ENCODE measurements at places on chromosomes 3 and 15.

DNA sequence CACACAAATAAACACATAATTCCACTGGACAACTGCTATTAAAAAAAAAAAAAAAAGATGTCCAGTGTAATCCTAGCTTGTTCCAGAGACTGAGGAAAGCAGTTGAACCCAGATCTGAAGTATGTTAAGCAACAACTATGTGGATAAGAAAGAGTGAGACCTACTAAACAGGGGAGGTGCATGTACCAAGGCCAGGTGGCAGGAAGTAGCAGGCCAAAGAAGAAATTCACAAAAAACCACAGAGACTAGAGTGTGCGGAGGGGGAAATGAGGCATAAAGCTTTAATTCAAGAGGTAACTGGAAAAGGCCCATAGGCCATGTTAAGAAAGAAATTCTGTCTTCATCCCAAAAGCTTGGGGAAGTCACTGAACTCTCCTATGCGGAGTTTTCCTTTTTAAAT is 490.0 kb downstream of the NAALADL2 start:
- DNase-seq, result no peak

DNA sequence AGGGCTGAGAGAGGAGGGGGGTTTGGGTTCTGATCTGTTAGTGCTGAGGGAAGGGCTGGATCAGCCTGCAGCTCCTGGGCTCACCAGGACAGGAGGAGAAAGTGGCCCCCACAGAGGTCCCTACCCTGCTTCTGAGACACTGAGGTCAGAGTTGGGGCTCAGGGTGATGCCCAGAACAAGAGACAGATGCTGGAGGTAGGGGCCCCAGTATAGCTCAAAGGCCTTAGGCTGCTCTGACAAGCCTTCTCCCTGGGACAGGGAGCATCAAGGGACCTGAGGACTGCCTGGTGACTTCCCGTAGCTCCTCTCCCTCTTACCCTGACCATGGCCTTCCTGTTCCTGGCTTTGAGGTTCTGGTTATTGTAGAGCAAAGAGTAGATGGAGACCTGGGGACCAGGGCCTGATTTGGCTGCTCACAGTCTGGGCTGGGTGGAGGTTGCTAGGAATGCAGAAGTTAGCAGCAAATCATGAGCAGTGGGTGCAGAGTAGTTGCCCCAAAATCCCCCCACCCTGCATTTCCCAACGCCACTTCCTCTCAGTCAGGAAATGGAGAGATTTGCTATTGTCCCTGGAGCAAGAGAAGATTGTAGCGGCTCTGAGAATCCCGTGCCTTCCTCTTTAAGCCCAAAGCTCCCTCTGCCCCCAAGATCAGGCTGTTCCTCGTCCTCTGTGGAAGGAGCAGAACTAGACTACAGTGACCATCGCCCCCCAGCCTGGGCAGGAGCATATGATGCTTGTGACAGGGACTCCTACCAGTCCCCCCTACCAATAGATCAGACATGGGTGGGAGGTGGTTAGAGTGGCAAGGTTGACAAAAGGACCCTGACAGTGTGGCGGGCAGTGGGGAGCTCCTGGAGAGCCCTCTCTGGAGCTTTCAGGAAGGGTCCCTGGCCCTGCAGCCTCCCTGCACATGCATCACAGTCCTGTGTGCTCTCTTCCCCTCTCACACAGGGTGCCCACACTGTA is 47.4 kb upstream of the SEC22A start:
- no peak for DNase-seq

DNA sequence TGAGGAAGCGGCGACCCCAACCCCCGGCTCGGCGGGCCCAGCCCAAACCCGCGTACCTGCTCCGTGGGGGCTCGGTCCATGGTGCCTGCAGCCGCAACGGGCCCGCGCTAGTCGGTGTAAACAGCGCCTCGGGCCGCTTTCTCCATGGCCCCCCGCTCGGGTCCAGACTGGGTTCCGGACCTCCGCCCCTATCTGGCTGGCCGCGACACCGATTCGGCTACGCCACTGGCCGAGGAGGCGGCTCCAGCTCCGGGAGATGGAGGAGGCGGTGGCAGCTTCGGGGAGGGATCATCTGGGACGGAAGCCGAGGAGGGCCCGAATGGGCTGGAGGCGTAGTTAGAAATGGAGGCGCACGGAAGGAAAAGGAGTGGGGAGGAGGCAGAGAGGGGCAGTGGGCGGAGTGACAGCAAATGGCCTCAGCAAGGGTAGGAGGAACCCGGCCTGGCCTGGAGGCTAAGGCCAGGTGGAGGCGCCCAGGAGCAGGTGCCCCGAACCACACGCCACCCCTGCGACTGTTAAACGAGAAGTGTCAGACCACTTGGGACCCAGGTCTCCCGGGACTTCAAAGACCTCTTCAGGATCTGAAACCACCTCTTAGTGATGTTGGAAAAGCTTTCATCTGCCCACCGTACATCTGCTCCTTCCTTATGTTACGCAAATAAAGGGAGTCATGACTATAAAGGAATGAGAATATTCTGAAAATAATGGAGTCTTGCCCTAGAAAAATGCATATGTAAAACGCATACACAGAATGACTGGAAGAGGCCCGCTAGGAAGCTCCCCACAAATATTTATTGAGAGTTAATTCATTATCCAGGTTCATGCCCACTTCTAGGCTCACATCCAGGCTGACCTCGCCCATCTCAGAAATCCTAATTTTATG is at the start of gene SECISBP2L:
Gene SECISBP2L (minus strand): TSS at position 227 of the 883 bp plus-strand sequence. CDS start 147 bp downstream, at position 80.
- DNase-seq, result peak; percentile 94

DNA sequence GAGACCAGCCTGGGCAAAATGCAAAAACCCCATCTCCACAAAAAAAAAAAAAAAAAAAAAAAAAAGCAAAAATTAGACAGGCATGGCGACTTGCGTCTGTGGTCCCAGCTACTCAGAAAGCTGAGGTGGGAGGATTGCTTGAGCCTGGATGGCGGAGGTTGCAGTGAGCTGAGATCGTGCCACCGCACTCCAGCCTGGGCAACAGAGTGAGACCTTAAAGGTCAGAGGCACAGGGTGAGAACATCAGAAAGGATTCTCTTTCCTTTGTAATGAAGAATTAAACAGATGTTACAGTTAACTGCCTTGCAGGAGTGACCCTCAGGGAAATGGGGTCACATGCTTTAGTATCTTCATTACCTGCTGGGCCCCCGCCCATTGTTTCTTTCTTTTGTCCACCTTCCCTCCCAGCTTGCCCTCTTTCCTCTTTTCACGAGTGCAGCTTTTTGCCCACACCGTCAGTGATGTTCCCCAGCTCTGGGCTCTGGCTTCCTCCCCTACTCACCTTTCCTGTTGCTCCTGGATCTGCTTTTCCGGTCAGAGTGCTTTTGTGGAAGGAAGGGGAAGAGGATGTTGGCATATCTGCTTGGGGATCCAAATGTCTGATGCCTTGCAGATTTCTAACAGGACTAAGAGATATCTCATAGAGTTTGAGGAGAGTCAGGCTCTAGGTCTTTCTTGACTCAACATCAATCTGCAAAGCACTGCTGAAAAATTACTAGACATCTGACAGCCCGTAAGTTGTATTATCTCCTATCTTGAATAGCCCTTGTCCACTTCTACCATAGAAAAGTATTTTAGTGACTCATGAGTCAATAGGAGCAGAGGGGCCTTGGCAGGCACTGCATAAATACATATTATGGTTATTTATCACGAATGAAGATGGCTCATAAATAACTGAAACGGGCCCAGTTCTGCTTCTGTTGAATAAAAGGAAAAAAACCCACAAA is 35.6 kb upstream of the NDUFB4 start:
- DNase-seq, result peak; percentile 70

DNA sequence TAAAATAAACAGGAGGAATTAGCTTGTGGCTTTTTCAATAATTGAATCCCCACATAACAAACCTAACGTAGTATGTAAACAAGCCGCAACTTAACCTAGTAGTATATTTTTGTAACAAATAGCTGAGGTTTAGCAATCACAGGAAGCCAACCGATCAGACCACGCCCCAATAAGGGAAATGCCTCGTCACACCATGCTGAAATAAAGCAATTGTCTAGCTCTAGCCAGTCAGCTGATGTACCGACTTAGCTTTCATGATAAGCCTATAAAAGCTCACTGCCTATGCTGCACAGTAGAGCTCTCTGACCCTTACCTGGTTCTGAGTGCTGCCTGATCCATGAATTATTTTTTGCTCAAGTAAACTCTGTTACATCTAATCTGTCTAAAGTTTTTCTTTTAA is 208.9 kb downstream of the ROBO1 start:
- DNase-seq, result no peak

DNA sequence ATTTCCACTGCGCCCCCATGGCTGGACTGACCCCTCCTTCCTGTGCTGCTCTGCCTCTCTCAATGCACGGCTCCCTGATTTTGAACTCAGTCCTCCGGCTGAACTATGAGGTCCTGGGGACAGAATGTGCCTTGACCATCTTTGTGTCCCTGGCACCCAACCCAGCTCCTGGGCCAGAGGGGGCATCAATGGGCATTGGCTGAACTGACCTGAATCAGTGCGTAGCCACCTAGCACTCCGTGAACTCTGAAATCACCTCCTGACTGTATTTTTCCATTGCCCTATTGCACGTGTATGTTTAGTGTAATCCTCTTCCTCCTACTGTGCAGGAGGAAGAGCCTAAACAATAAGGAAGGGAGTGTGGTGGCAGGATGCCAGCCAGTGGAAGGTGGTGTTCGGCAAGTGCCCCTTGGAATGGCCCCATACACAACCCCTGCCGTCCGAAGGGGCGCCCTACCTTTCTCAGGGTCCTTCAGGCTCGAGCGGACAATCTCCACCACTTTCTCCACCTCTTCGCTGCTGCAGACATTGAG is 33.5 kb downstream of the BDH1 start:
- no peak for DNase-seq

DNA sequence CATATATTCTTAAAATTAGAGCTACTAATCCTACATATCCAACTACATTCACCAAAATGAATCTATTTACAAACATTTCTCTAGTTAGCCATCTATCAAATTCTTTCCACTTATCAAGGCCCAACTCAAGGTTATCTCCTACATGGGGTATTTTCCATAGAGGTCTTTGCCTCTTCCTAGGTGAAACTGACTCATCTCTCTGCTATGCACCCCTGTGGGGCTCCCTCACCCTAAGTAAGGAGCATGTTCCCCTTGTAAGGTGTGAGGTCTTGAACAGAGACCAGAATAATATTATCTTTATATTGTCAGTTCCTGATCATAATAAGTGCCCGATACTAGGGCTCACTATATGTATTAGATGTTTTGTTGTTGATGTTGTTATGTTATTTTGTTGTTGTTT is 74.6 kb upstream of the TSC22D2 start:
- DNase-seq, result no peak

- no peak for DNase-seq
These were observed 406.5 kb upstream of the CDIN1 start for GRCh38 chr15:36172955-36173354.

DNA sequence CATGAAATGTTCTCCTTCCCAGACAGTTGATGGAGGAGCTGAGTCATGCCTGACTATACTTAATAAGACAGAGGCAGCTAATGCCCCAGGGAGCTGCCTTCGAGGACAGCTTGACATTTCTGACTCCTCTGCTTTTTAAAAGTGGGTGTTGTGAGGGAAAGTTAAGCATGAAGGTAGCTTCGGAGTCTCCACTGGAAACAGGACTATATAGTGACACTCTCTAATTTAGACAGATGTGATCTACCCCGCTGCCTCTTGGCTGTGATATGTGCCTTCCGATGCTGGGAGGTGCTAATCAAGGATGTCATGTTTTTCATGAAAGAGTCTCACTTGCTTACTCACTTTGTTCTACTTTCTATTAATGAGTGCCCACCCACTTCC is 72.7 kb downstream of the IL1RAP start:
- DNase-seq, result peak; percentile 80

DNA sequence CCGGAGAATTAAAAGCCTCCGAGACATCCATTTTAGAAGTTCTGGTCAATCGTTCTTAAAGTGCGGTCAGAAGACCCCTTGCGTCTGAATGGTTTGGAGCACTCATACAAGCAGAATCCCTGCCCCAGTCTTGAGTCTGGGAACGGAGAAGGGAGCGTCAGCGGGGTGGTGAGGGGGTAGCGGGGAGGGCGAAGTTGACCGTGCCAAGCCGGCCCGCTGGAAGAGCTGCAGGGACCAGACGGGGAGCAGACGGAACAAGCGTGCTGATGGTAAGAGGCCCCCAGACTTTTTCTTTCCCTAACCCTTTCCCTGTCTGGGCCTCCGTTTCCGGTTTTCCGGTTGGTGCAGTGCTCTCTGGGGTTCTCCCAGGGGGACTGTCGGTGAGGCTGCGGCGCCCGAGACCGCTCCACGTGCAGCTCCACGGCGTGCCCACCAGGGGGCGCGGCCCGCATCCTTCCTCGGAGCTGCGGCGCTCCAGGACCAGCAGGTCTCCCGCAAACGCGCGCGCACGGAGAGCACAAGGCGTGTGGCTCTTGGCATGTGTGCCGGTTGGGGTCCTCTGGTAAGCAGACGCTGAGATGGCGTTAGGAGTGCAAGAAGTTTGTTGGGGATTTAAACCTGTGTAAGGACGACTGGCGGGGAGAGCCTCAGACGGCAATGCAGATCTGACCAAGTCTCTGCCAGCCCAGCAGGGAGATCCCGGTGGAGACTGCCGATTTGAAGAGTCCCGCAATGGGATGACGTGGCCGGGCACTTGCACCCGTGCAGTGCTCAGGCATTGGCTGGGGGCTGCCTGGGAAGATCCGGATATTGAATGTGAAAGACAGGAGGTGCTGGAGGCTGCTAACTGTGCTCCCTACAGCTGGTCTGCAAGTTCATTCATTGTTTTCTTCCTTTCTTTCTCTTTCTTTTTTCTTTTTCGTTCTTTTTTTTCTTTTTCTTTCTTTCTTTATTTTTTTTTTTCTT is 19.2 kb upstream of the CORO2B start:
- peak; percentile 78 for DNase-seq

DNA sequence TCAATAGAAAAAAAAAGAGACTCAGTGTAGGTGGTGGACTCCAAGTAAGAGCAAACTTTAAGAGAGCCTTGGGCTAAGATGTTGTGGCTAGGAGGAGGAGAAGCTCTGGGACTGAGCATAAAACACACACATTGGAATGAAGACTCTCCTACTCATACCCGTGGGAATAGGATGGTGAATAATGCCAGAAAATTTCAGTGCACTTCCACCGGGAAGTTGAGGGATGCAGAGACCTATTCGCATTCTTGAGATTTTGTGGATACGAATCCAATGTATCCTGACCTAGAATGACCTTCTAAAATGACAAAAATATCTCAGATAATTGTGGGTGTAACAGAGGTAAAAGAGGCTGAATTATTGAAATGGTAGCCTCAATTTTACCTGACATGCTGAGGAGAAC is 388.7 kb upstream of the SGO1 start:
- peak; percentile 99 for DNase-seq

GRCh38 chr15:88828791-88829190 is 25.6 kb downstream of the ACAN start:
- peak; percentile 36 for DNase-seq

GRCh38 chr3:194993896-194994295 is 277.1 kb downstream of the XXYLT1 start:
- DNase-seq, result no peak

GRCh38 chr3:85264381-85264780 is 305.6 kb downstream of the CADM2 start:
- no peak for DNase-seq

GRCh38 chr3:72319194-72320094 is 528.8 kb downstream of the SHQ1 start:
- peak; percentile 80 for DNase-seq

DNA sequence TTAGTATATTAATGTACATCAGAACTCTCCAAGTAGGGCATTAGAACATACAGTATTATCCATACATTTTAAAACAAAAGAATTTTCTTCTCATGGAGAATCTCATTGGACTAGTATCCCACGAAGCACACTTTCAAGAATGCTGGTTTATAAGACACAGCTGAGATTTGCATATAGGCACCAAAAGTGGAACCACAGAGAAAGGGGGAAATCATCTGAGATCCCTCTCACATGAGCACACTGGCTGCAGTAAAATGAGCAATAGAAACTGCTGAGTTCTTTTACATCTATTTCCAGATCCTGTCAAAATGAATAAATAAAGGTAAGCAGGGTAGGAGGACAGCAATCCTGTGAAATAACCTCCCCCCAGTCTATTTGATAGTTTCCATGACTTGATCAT is 665.3 kb downstream of the FHIT start:
- DNase-seq, result no peak

Data from EH (cell line).